ENCODE measurements at places on chromosomes 7 and 10. TPM values are rescaled to one million over a fixed set of nuclear protein-coding genes. Genes with fewer than 3 reads are reported as not detected.
A peak's percentile ranks its signal among the peaks of the same experiment; 100 is the strongest.

DNA sequence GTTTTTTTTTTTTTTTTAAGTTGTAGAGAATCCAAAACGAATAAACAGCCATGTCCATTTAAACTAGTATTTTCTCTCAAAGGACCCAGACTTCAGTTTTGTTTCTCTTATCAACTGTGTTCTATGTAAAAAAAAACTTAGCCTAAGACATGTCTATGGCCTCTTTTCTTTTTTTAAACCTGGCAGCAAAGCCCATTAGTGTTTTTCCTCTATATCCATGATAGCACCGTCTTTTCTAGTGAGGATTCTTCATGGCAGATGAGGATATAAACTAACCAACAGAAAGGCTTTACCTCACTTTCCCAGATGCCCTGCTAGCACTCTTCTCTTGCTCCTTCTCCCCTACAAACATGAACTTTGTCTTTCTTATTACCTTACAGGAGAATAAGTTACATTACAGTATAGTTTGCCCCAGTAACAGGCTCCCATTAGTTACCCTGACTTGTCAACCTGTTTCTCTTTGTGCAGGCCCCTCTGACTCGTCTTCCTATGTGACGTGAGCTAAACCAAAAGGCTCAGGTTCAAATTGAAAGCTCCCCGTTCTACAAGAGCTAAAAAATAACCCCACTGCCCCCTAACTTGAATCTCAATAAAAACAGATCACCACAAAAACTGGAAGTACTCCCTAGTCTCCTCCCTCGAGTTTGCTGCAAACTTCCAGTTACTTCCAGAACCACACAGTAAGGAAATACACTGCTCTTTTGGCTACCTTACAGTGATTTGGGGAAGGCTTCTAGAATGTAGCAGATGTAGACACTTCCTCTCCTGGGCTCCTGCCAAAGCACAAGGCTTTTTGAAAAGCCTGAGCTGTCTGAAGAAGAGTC lies 20.1 kb downstream of the P4HA1 start:
- peak; percentile 72 for DNase-seq

DNA sequence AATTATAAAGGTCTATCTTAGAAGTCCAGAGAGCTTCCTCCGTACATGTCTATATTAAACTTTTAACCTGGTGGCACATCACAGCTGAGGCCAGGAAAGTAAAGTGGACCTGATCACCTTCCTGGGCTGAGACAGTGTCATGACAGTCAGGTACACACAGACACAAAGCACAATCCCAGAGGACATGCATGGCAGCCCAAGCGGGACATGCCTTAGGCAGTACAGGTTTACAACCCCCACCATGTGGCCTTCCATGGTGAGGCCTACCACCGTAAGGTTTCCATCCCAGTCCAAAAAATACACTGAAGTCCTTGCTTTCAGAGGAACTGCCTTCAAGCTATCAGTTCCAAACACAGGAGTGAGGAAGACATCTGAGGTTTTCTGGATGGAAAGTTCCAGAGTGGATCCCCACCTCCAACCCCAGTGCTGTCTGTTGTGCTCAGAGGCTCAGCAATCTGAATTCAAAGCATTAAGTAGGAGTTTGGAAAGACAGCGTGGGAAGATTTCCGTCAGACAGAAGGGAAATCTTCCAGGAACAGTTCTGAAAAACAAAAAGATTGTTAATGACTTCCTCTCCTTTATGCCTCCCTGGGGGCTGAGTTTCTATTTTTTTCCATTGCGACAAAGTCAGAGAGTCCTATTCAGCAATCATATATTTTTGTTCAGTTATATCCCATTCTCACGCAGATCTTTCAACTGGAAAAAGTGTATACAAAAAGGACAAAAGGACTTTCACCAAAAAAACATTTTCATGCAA lies 20.1 kb downstream of the IFIT3 start:
- peak; percentile 66 for DNase-seq

DNA sequence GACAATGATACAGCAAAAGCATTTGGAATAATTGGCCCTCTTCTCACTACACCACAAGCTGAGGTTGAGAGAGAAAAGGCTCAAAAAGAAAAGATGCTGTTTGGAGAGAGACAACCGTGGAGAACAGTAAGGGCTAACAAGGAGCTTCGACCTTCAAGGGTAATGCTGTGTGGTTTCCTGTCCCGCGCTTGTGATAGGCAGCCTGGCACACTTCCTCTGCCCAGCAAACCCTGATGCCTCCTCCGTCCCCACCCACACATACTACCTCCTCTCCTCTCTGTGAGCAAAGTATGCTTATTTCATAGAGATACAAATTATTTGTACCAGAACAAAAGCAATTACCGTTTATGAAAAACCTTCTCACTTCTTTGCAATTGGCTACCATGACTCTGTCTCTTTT lies 755.4 kb downstream of the KCNMA1 start:
- no peak for DNase-seq

GRCh38 chr7:50214126-50214670 lies 90.3 kb upstream of the IKZF1 start:
- no peak for DNase-seq

GRCh38 chr10:8279598-8279997 lies 225.1 kb downstream of the GATA3 start:
- no peak for DNase-seq

The OR9A2 gene
- total RNA-seq = not detected

The MYO3A gene
- total RNA-seq = not detected

The ADGRA1 gene
- not detected for total RNA-seq

The CTAGE8 gene
- not detected for total RNA-seq

GRCh38 chr7:92296880-92297445 lies 51.2 kb downstream of the ANKIB1 start:
- no peak for DNase-seq

GRCh38 chr7:151449990-151450389 lies 10.0 kb upstream of the CRYGN start:
- DNase-seq = no peak

GRCh38 chr7:25807086-25807611 lies 344.8 kb upstream of the NFE2L3 start:
- DNase-seq = no peak

The H2BK1 gene
- total RNA-seq = not detected

GRCh38 chr7:151585744-151586393 lies 66.2 kb upstream of the RHEB start:
- DNase-seq = peak; percentile 77

GRCh38 chr7:916291-916941 lies 38.1 kb downstream of the ADAP1 start:
- no peak for DNase-seq

The ACTR1A gene
- 154 TPM for total RNA-seq

DNA sequence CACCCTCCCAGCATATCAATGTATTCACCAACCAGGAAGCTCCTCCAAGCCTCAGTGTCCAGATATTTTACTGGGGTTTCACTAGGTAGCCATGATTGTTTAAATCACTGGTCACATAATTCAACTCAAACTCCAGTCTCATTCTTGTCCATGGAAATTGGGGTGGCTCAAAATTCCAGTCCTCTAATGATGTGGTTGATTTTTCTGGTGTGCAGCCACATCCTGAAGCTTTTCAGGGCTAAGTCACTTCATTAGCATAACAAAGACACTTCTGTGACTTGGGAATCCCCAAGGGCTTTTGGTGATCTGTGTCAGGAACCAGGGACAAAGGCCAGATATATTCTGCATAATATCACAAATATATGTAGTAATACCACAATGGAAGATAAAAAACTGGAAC lies 786.9 kb upstream of the IGFBP3 start:
- DNase-seq = no peak

The NODAL gene
- not detected for total RNA-seq

The SEMA3A gene
- total RNA-seq = 80.2 TPM

DNA sequence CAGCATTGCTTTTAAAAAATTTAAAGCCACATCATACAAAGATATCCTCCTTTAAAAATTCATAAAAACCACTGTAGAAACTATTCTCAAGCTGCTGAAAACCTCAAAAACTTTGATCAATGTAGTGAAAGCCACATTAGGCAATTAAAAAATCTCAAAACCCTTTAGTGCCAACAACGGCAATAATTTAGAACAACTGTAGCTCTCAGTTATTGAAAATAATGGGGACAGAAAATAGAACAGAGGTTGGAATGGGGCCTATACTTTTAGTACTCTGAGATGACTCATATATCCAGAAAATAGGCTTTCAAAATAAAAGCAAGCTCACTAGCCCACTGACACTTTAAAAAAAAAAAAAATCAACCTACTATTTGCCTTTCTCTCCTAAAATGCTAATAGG lies 87.5 kb downstream of the GSAP start:
- DNase-seq = peak; percentile 46

Data from dermis blood vessel endothelial cell (primary cell).